ENCODE measurements at places on chromosomes 1 and 21. TPM values are rescaled to one million over a fixed set of nuclear protein-coding genes. Genes with fewer than 3 reads are reported as not detected.
A peak's percentile ranks its signal among the peaks of the same experiment; 100 is the strongest.

DNA sequence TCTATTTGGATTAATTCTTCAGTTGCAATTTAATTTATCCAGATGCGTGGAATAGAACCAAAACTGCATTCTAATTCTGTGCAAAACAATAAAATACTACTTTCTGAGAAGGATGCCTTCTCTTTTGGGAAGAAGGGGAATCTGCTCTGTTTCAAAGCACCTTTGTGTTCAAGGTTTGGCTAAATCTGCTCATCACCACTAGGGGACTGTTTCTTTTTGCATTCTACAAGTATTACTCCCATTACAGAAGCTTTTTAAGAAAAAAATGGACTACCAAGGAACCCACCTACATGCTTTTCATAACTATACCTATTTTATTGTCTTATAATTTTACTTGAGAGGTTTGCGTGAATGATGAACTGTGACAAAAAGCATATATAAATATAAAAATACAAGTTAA is 18.2 kb downstream of the MRPS6 start:
- H3K27me3 ChIP-seq: no peaks in the 10 kb centered on the region
- peaks cover 15% of the 10 kb centered on the region for H3K36me3 ChIP-seq
- H3K4me1 ChIP-seq: no peaks in the 10 kb centered on the region
- no peak for DNase-seq
- no peak overlapping the region for H3K4me3 ChIP-seq
- H3K27ac ChIP-seq: no peak overlapping the region

DNA sequence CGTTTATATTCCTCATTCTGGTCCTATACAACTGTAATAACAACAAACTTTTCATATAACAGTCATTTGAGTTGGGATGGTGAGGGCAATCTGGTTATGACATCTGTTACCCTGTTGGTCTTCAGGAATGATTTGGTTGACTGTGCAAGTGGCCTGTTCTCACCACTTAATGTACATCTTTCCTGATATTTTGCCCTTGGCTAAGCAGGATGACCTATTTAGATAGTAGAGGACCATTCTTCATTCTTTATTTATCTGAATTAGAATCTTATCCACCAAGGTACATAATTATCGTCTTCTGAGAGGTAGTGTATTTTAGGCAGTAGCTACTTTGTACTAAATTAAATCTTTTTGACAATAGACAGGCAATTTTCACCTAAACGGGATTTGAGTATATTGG is 154.3 kb downstream of the DNM3 start:
- H3K4me1 ChIP-seq: no peaks in the 10 kb centered on the region
- no peak overlapping the region for H3K4me3 ChIP-seq
- DNase-seq: no peak
- peaks cover 2% of the 10 kb centered on the region for H3K27me3 ChIP-seq
- H3K27ac ChIP-seq: no peak overlapping the region

- no peak overlapping the region for H3K27ac ChIP-seq
- no peaks in the 10 kb centered on the region for H3K4me1 ChIP-seq
- peaks cover 2% of the 10 kb centered on the region for H3K36me3 ChIP-seq
- no peak overlapping the region for H3K4me3 ChIP-seq
- no peaks in the 10 kb centered on the region for H3K27me3 ChIP-seq
Observed at GRCh38 chr1:70429219-70429618, 18.2 kb downstream of the CTH start.

DNA sequence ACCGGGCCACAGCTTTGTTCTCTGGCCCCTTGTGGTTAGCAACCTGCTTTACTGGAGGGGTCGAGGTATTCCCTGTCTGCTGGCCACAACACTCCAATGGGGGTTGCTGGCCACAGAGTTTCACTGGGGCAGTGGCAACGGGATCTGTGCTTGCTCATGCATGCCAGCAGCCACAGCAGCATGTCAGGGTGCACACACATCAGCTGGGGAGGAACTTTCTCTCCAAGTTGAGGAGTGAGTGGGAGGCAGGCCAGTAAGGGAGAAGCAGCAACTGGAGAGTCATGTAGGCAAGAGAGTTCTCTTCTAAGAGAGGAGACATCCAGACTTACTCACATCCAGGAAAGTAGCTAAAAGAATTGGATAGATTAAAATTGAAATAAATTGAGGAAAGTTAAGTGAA is 38.0 kb downstream of the SAMD13 start:
- H3K27me3 ChIP-seq: no peaks in the 10 kb centered on the region
- no peak overlapping the region for H3K27ac ChIP-seq

GRCh38 chr1:39141925-39142324 is 62.6 kb upstream of the MACF1 start:
- H3K27ac ChIP-seq: peak overlapping the region; percentile 55
- no peak overlapping the region for H3K4me3 ChIP-seq
- H3K36me3 ChIP-seq: no peaks in the 10 kb centered on the region
- peaks cover 29% of the 10 kb centered on the region for H3K4me1 ChIP-seq
- DNase-seq: peak; percentile 86
- no peaks in the 10 kb centered on the region for H3K27me3 ChIP-seq

Gene EPS8L3
- 0.10 TPM for polyA plus RNA-seq

Gene MIS18A
- polyA plus RNA-seq: 5.0 TPM

Gene DISC1
- 2.4 TPM for polyA plus RNA-seq

DNA sequence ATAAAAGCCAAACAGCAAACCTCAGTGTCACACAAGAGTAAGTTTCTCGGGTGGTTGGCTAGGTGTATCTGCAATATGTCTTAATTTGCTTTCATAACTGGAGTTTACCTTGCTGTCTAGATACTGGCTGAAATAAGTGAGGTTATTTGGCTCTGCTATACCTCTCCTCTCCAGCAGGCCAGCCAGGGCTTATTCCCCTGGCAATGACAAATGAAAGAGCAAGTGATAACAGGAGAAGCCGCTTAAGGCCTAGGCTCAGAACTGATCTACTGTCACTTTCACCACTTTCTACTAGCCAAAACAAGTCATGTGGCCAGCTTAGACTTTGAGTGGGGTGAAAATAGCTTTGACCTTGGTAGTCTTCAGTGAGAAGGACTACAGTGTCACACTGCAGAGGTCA is 4.8 kb upstream of the RPE65 start:
- DNase-seq: no peak
- H3K27ac ChIP-seq: no peak overlapping the region
- H3K36me3 ChIP-seq: no peaks in the 10 kb centered on the region

DNA sequence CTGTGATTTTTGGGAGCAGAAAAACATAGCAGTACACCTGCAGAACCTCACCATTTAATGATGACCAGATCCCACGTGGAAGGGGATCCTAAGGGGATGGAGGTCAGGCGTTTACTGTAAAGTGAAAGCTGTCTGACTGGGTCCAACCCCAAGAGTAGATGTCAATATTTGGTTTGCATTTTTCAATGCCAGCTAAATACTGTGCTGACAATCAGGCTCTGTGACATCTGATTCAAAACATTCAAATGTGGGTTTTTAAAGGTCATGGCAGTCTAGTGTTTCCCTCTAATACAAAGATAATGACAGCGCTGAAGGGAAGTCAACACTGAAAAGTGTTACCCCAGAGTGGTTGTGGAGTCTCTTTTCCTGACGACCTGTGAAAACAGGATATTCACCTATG is 68.1 kb downstream of the SPAG17 start:
- no peak overlapping the region for H3K27ac ChIP-seq
- no peaks in the 10 kb centered on the region for H3K4me1 ChIP-seq
- no peaks in the 10 kb centered on the region for H3K27me3 ChIP-seq

DNA sequence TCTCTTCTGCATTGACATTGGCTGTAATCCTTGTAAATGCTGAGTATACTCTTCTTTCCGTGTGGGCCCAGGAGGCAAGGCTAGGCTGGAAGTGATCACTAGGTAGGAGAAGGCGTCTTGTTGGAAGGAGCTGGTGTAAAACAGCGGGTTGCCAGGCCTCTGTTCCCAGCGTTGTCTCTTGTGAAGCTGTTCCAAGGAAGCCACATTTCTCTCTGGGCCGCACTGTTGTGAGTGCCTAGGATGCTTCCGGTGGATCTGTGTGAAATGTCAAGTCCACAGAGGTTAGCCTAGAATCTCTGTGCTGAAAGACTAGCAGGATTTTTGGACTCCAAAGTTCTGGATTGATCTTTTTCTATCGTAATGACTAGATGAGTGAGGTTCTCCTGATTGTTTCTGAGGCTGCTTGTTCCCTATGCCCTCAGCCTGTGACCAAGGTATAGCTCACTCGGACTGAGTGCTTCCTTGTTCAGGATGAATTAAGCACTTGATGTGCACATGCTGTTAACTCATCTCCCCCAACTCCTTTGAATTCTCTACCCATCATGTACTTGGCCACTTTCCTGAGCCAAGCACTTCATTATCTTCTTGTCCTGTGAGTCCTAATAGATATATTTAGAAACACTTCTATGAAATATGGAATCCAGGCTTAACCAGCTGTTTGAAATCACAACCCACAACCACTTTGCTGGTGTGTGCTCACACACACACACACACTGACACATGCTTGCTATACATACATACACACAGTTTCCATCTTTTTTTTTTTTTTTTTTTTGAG is 63.3 kb downstream of the PBX1 start:
- peaks cover 42% of the 10 kb centered on the region for H3K4me1 ChIP-seq
- DNase-seq: peak; percentile 94
- no peaks in the 10 kb centered on the region for H3K36me3 ChIP-seq
- H3K27ac ChIP-seq: peak overlapping the region; percentile 91

Gene LCE2A
- not detected for polyA plus RNA-seq

- H3K4me3 ChIP-seq: no peak overlapping the region
- H3K4me1 ChIP-seq: no peaks in the 10 kb centered on the region
- DNase-seq: no peak
- no peaks in the 10 kb centered on the region for H3K36me3 ChIP-seq
- H3K27me3 ChIP-seq: no peaks in the 10 kb centered on the region
Observed at GRCh38 chr21:37522641-37523295, 156.2 kb downstream of the DYRK1A start.

DNA sequence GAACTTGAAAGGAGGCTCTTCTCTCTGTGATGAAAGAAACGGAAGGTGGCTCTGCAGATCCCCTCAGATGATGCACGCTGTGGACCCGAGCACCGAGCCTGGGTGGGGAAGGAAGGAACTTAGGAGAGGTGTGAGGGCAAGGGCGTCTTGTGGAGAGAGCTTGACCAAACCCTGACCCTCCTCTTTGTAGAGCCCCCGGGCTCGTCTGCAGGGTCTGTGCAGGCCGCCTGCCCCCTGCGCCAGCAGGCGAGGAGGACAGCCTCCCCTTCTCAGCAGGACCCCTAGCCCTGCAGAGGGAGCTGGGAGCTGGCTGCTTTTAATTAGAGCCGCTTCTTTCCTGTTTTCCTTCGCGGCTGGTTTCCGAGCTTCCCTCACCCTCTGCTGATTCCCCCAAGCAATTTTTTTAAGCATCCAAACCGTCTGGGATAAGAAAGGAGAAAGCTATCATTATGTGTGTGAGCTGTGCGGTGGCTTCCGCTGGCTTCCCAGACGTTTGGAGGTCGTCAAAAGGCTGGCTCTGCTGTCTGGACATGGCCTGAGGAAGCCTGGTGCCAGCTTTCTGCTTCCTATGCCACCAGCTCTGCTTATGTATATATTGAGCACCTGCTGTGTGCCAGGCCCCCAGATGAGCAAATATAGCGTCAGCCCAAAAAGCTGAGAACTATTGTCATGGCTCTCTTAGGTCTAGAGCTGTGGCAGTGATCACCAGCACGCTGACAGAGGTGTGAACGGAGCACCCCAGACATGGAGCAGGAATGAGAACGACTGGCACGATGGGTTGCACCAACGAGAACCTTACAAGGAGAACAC is 160.2 kb upstream of the IRF2BP2 start:
- peak; percentile 79 for DNase-seq
- H3K27ac ChIP-seq: no peak overlapping the region
- H3K27me3 ChIP-seq: no peaks in the 10 kb centered on the region
- peaks cover 4% of the 10 kb centered on the region for H3K4me1 ChIP-seq
- no peaks in the 10 kb centered on the region for H3K36me3 ChIP-seq

- no peaks in the 10 kb centered on the region for H3K27me3 ChIP-seq
- H3K36me3 ChIP-seq: no peaks in the 10 kb centered on the region
- no peak overlapping the region for H3K4me3 ChIP-seq
- peak; percentile 53 for DNase-seq
- peak overlapping the region; percentile 73 for H3K27ac ChIP-seq
Observed at GRCh38 chr1:63920154-63921117, 146.6 kb downstream of the ROR1 start.

- H3K4me3 ChIP-seq: no peak overlapping the region
- peak overlapping the region; percentile 71 for H3K27ac ChIP-seq
- no peaks in the 10 kb centered on the region for H3K27me3 ChIP-seq
- no peak for DNase-seq
Observed at GRCh38 chr21:43603233-43603626, 56.1 kb downstream of the HSF2BP start.

Gene BARHL2
- polyA plus RNA-seq: not detected

Gene MPZ
- 3.7 TPM for polyA plus RNA-seq

GRCh38 chr21:42865776-42866160 is 13.6 kb downstream of the WDR4 start:
- no peak overlapping the region for H3K27ac ChIP-seq
- DNase-seq: no peak
- peaks cover 21% of the 10 kb centered on the region for H3K36me3 ChIP-seq
- no peak overlapping the region for H3K4me3 ChIP-seq
- H3K27me3 ChIP-seq: no peaks in the 10 kb centered on the region
- H3K4me1 ChIP-seq: no peaks in the 10 kb centered on the region

GRCh38 chr1:50252196-50252595 is 143.5 kb downstream of the ELAVL4 start:
- no peaks in the 10 kb centered on the region for H3K4me1 ChIP-seq
- H3K27me3 ChIP-seq: no peaks in the 10 kb centered on the region
- no peak overlapping the region for H3K27ac ChIP-seq
- no peak for DNase-seq

- H3K4me3 ChIP-seq: no peak overlapping the region
- H3K4me1 ChIP-seq: peaks cover 10% of the 10 kb centered on the region
- H3K27ac ChIP-seq: peak overlapping the region; percentile 70
Observed at GRCh38 chr1:61301824-61302657, 219.7 kb downstream of the NFIA start.

- DNase-seq: peak; percentile 54
- H3K36me3 ChIP-seq: peaks cover 5% of the 10 kb centered on the region
- peak overlapping the region; percentile 80 for H3K4me3 ChIP-seq
Observed at GRCh38 chr1:151199873-151200581, 1.7 kb downstream of the PIP5K1A start.

DNA sequence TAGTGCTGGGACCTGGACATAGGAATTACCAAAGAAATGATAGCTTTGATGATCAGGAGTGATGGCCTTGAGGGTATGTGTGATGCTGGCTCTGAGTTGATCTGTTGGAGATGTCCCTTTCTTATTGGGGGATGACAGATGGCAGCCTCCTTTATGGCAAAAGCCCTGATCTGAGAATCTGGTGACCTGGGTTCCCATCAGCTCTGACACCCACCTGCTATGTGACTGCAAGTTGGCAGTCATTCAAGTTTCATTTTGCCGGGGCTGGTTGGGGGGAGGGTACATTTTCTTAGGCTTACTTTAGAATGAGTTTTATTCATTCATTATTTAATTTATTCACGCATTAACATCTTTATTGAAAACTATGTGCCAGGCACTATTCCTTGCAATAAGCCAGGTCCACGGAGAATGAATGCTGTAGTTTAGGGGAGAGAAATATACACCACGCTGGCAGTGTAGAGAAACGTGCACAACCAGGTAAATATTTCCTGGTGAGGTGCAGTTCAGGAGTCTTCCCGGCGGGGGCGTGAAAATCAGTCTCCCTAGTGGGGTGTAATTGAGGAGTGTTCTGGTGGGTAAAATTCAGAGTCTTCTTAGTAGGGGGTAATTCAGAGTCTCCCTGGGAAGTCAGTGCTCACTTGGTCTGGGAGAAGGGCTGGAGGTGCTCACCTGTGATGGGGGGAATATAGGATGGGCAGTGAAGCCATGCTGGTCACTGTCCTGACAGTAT is 401.3 kb downstream of the CAMTA1 start:
- DNase-seq: no peak
- peaks cover 2% of the 10 kb centered on the region for H3K4me1 ChIP-seq
- no peak overlapping the region for H3K4me3 ChIP-seq
- no peak overlapping the region for H3K27ac ChIP-seq
- no peaks in the 10 kb centered on the region for H3K36me3 ChIP-seq
- H3K27me3 ChIP-seq: no peaks in the 10 kb centered on the region

Gene ALX3
- polyA plus RNA-seq: 0.16 TPM

All from lung (tissue), 17 donors.